ENCODE measurements at places on chromosomes 13 and 19. TPM values are rescaled to one million over a fixed set of nuclear protein-coding genes. Genes with fewer than 3 reads are reported as not detected.

DNA sequence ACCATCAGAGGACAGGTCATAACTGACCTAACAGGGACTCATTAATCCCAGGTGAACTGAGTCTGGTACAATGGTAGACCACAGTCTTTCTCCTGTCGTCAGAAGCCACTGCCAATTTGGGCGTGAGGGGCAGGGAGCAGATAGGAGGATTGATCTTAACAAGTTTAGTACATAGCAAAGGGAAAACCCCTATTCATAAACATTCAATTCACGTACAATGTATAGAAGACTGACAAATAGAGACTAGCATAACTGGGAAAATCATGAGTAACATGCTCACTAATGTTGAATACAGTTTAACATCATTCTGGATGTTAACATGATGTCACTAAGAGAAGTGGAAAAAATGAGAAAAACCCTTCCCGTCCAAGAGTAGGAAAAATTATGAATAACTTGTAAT is 54.1 kb downstream of the SLC7A1 start:
- no peak for DNase-seq

- no peak for DNase-seq
Observed at GRCh38 chr13:76036176-76036575, 400.0 kb downstream of the LMO7 start.

DNA sequence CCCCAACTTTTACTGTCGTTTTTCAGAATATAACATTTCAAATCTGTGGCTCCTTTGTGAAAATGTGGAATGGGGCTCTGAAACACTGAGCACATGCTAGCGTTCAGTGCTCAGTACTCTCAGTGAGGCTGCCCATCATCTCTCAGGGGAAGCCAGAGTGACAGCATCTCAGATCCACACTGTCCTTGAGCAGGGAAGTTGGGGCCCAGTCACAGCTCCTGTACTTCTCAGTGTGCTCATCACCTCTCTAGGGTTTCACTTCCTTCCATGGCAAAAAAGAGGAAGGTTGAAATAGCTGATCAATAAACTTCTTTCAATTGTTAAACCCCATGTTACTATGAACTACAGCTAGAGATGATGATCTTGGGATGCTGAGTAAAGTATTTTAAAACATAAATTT is 565.9 kb upstream of the SPRY2 start:
- DNase-seq = no peak

Gene RAB4B
- 9.2 TPM for total RNA-seq

Gene PABPC3
- 0.20 TPM for total RNA-seq
